AG04450 (cell line): ENCODE measurements at places on chromosomes 4 and X.

GRCh38 chrX:38768079-38768478, 33.2 kb upstream of the MID1IP1 start:
- peak; percentile 6 for DNase-seq

- DNase-seq: peak; percentile 70
These were observed 10.7 kb upstream of the CXCL8 start for GRCh38 chr4:73729534-73730165.

DNA sequence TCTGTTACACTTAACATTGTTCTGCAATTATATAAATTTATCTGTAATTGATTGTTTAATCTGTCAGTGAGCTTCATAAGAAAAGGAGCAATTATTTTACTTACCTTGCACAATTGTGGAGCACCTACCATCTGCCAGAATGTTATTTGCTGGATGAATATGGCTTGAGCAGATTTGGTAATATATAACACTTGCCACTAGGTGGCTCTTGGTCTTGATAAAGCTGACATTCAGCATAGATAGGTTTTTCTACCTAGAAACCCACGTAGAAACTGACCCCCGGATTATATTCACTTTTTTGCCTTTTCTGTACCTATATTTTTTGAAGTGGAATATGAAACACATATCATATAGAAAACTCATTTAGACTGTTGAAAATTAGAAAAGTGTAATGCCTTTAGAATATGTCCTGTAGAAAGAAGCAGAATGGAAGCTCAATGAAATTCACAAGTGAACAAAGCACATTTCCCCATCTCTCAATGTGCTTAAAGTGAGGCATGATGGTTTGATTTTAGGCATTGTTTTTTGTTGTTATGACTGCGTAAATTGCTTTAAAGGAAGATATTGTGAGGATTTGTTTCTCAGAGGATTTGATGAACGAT, 9.5 kb downstream of the RBPJ start:
- DNase-seq: no peak

DNA sequence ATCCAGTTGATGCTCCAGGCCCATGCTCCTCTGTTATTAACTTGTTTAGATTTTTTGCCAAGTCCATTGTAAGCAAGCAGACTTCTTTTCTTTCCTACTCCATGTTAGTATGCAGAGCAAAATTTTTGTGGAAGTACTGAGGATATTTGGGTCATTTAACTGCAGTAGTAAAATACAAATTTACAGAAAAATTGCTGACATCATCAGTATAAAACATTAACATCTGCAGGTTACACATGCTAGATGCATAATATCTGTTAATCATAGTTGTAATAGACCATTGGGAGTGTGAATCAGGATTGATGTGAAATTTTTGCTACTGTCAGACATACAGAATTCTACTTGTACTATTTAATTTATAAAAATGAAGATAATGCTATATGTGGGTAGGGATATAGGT, 454.1 kb upstream of the CXorf51B start:
- no peak for DNase-seq

DNA sequence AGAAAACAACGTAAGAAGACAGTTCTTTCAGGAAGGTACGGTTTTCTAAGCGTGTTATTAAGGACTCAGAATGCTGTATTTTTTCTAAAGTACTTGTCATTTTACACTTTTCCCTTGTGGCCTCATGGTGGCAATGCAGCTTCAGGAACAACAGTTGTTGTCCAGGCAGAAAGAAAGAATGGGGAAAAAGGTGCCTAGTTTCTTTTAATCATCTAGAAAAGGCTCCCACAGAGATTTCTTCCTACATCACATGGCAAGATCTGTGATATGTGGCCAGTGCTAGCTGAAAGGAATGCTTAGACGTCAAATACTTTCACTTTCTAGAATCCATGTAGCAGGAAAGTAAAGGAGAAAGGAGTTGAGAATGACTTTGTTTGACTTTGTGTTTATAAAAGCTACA, 49.0 kb upstream of the TRAM1L1 start:
- DNase-seq: peak; percentile 60

DNA sequence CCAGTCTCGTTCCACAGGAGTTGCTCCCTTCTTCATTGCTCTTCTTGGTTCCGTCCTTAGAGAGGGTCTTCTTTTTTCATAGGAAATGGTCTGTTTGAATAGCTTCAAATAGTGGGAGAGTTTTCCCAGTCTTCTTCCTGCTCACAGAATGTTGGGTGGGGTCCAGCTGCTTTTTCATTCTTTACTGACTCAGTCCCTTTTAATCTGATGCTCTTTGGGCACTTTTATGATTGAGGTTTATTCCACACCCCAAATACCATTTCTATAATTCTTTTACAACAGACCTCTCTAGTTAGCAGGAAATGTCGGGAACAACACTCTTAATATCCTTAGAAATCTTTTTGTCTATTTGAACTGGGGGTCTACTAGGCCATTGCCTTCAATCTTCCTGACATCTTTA, 239.5 kb downstream of the PRDM5 start:
- no peak for DNase-seq

DNA sequence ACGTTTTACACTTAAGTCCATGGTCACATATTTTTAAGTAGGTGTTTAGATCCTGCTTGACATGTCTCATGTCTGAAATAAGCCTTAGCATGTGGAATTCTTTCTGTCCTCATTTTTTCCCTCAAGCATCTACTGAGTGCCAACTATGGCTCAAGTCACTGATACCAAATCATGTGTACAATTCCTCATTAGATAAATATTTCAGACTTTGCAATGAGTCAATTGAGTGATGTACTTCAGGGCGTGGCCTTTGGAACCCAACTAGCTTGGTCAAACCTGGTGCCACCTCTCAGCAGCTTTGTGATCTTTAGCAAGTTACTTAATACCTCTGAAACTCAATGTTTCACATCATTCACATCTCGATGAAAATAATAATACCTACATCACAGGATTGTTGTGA, 12.6 kb upstream of the JADE1 start:
- DNase-seq: no peak

DNA sequence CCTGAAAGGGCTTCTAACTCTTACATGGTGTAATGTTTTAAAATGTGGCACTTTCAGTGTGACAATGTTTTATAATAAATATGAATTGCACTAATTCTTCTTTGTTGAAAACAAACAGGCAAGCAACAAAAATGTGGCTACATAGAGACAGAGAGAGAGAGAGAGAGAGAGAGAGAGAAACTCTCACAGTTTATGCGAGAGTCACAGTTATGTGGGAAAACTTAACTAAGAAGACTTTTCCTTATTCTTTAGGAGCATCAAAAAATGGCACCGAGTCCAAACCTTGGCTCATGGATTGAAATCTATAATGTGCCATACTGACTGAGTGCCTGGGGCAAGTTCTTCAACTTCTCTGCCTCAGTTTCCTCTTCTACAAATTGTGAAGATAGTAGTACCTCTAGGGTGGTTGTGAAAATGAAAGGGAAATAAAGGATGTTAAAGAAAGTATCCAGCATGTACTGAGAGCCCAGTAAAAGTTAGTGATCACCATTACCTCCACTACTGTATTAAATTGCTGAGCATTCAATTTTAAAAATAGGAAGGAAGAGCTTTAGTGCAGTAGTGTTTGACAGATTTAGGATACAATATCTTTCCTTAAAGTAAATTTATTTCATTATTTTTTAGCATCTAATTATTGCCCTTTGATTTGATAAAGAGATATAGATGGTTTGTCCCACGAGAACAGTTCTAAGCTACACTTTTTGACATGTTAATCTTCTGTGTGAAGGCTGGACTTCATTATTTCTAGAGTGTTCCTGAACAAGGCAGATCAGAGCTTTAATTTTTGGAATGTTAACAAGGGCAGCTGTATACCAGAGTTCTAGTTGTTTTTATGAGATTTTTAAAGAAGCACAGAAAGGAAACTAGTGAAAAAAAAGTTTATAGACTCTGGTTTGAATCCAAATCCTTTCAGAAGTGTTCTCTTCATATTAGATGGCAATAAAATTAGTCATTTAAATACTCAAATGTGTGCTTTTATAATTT, 187.5 kb upstream of the ANK2 start:
- DNase-seq: no peak

DNA sequence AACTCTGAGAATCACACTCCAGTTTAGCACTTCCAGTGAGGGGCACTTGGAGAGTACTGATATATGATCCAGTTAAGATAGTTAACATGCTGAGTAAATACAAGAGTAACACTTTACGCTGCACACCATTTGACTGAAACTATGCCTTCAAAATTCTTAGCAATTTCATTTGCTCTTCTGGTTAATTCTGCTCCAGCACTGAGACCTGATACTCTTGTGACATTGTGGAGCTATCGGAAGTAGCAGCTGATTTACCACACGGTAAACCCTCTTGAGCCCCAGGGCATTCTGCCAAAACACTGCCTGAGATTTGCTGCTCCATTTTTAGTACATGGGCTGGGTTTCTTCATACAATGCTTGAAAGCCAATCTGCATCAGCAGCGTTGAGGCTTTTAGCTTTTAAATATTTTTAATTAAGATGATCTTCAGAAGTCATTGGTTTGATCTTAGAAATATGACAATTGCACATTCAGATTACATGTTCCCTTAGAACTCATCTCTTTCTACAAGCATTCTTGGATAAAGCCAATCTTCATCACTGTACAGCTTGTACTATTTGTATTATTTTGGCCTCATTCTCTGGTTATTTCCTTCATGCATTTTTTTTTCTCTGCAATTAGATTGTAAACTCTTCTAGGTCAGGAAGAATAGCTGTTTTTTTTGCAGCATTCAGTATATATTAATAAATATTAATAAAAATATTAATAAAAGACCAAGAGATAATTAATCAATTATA, 67.8 kb upstream of the ETNPPL start:
- no peak for DNase-seq

GRCh38 chr4:115325836-115326235, 212.4 kb upstream of the NDST4 start:
- DNase-seq: no peak

GRCh38 chrX:119218198-119218597, 17.9 kb upstream of the PGRMC1 start:
- no peak for DNase-seq

DNA sequence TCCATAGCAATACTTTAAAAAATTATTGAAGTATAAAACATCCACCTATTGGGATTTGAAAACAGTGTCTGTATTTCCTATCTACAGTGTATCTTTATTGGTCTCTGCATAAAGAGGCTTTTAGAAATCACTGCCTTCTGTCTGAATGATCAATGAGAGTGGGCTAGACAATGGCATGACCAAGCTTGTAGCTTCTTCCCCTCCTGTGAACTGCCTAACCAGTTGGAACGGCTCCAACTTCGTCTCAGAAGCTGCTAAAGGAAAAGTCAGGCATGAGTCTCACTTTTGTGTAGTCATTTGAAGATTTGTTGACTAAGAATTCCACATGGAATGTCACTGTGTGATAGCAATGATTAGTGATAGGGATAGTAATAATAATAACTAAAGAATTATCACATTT, 64.2 kb downstream of the INTS12 start:
- DNase-seq: no peak

GRCh38 chr4:3336382-3337356, 43.8 kb downstream of the RGS12 start:
- no peak for DNase-seq
